HFF-Myc (cell line): ENCODE measurements at places on chromosomes 6 and 20.

DNA sequence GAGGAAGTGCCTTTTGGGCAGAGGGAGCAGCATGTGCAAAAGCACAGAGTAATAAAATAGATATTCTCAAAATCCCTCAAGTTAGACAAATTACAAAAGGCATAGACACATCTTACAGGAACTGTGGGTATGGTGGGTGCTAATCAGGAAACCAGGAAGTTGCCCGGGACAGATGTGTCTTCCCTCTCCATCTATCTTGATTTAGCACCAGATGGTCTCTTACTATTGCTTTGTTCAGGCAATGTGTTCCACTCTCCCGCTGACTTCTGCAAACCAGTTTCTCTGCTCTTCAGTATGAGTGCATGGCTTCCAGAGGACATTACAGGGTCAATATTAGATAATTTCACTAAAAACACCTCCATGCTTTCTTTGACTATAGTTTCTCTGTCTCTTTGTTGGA, 13.2 kb downstream of the CITED2 start:
- no peak for DNase-seq

DNA sequence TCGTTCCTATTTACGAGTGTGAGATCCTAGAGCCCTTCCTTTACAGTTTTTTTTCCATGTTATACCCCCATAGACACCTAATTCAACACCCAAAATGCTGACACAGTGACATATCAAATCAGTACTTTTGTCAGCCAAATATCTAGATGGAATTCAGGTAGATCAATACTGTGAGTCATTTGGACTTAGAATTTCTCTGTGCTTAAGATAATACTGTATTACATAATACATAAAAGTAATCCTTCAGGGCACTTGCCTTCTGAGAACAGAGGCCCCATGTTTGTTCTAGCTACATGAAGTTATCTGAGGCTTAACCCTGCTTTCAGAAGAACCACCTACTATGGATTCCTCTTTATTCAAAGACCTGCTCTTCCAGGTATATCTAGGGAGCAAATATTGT, 623.1 kb downstream of the PHF3 start:
- no peak for DNase-seq

GRCh38 chr20:30284281-30284905, 973.1 kb upstream of the DEFB115 start:
- DNase-seq = no peak

DNA sequence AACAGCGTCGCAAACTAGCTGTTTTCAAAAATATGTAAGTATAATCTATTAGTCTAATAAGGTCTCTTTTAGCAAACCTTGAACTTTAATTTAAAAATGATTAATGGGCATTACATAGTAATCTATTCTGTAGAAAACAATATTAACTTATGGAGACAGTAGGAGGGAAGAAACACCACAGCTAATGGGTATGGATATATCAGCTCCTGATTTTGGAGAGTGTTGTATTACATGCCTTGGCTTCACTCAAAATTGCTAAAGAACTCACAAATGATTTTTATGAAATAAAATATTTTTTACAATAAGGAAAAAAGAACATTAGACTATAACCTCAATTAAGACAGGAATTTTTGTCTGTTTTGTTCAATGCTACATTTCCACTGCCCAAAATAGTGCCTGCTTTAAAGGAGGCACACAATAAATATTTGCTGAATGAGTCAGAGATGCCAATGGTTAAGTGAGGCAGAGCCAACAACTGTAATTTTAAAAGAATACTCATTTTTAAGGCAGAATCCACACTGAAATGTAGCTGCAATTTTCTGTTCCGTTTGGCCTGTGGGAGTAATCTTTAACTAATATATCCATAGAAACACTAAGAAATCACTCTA, 15.7 kb downstream of the ATG5 start:
- DNase-seq = no peak

DNA sequence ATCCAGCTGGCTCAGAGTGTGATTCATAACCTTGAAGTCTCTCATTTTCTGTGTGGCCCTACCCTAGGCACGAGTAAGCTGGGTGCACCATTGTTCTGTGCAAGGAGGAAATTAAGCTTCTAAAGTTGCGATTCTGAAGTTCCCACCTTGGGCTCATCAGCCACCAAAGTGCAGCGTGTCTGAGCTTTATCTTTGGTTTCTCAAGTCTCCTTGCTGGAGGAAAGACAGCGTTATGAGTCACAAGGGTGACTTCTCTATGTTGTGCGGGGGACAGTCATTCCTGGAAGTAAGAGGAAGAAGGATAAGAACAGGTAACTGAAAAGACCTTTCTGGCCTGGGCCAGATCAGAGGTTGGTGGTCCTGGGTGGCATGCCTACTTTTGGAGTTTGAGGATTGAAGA, 16.8 kb downstream of the MRAP2 start:
- DNase-seq = no peak

GRCh38 chr6:108134213-108134970, 31.4 kb upstream of the NR2E1 start:
- no peak for DNase-seq

DNA sequence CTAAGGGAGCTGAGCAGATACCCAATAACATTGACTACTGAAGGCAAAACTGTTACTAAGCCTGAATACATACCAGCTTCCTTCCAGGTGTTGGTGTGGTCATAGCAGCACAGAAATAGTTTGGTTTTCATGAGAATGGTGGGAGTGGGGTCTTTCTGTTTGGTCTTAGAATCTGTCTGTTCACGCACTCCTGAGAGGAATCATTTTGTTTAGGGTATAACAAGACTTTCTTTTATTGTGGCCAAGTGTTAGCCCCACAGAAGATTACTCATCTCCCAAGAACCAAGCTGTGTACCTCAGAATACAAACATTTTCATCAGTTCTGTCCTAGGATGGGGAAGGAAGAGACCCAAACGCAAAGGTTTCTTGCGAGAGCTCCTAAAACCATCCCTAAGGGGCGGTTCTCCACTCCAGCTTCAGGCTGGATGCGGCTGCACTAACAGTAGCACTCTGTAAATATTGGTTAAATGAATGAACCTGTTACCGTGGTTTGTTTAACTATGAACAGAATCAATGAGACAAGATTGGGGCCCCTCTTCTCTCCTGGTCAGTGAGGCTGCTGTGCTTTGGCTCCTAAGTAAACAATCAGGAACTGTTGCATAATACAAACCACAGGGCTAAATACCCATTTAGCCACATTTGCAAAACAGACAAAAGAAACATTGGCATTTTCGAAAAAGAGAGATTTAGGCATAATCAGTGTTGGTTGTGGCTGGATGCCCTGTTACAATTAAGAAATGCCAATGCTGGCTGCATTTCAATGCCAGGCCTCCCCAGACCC, 44.9 kb downstream of the SNAP25 start:
- DNase-seq = no peak

- DNase-seq = no peak
Observed at GRCh38 chr6:97068211-97068610, 143.7 kb downstream of the KLHL32 start.

DNA sequence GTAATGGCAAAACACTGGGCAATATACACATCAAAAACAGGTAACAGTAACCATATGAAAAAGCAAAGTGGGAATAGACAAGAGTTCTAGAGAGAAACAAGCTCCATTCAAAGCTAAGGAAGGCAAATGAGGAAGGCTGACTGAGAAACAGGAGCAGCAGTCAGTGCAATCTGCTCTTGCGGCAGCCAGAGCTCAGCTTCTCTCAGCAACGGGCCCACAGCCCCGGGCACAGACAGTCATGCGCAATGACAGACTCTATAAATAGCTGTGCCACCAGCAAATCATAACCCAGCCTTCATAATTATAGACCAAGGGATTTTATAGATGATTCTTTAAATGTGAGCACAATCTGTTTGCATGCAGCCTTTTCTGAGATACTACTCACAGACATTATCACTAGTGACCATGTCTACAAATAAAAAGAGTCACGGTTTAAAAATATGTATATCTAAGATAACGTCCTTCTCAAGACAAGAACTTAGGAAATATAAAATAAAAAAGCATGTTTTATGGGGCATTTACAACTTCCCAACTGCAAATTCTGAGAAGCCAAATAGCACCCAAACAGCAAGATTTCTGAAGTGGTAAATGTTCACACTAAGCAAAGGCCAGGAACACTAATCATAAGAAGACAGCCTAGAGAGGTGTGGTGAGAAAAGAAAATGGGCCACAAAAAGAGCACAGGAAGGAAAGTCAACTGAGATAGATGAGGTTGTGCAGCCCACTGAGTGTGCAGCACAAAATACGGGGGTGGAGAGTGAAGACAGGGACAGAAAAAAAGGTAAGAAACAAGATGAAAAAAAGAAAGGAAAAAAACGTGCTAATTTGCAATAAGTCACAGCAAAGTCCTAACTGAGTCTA, 39.9 kb upstream of the BEND6 start:
- no peak for DNase-seq

GRCh38 chr6:83708970-83709747, at the start of gene SNAP91:
Gene SNAP91, minus strand, starts transcription at chr6:83709101. Its CDS starts 1,174 bp downstream, at chr6:83707927.
- no peak for DNase-seq

GRCh38 chr6:145367149-145367548, 368.2 kb downstream of the EPM2A start:
- no peak for DNase-seq

DNA sequence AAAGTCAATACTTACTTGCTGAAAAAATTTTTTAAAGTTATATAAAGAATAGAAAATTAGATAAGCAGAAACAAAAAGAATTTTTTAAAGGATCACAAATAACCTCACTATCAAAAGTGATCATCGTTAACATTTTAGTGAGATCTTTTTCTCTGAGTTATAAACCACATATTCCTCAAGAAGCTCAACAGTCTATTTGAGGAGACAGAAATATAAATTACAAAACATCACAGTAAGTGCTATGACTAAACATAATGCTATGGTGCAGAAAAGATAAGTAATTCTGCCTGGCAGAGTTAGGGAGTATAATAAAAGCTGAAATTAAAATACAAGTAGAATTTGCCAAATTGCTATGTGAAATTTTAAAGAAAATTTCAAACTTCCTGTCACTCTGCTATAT, 226.7 kb downstream of the LMBRD1 start:
- DNase-seq = no peak

DNA sequence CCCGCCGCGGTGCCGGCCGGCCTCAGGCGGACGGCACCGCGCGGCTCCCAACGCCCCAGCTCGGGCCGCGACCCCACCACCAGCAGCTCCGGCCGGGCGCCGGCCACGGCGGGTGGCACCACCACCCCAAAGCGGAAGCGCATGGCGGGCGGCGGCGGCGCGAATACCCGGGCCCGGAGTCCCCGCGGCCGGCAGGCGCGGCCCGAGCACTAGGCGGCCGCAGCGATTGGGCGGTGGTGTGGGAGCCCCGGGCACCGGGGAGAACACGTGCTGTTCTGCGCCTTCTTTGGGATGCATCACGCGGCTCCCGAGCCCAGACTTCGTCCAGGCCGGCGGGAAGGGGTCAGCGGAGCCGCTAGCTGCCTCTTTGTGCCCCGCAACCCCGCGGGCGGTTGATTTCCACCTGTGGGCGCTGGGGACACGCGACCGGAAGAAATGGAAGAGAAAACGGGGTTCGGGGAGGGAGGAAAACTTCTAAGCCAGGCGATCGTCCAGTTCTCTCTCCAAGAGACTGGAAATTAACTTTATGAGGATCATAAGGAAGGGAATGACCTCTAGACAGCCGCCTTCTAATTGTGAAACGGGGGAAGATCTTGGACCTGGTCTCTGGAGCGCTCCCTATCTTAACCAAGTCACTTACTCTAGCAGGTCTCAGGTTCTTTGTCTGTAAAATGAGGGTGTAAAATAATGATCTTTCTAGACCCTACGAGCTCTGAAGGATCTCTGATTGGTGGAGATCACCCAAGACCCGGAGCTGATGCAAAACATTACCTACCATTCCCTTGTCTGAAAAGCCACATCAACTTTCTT, at the start of gene EPM2A:
TSS of gene EPM2A (minus strand) at position 165 of the 810 bp plus-strand sequence. CDS start at position 143, 22 bp downstream.
- no peak for DNase-seq

GRCh38 chr20:46021361-46022359, 7.4 kb upstream of the SLC12A5 start:
- no peak for DNase-seq

DNA sequence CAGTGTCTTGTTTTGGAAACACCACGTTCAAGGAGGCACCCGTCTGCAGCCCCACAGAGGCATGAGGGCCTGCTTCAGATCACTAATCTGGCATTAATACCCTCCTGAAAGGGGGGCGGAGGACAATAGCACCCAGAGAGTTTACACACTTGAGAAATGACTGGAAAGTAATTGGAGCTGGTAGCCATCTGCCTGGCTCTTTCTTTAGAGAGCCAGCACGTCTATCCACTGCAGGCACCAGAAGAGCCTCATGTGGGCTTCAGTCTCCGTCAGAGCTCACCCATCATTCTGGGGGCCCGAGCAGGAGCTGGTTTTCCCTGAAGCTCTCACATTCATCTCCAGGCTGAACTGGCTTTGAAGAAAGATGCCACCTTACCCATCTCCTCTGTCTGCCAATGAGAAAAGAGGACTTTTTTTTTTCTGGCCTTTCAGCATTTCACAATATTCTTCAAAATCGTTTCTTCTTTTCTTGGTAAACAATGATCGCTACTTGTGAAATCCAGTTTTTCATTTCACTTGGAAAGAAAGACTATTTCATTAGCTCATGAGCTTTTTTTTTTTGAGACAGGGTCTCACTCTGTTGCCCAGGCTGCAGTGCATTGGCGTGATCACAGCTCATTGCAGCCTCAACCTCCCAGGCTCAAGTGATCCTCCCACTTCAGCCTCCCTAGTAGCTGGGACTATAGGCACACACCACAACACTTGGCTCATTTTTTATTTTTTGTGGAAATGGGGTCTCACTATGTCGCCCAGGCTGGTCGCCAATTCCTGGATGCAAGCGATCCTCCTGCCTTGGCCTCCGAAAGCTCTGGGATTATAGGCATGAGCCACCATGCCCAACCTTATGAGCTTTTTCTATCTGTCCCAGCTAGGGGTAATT, 124.7 kb upstream of the ZNF217 start:
- no peak for DNase-seq

- peak; percentile 80 for DNase-seq
Observed at GRCh38 chr6:27791182-27791943, 120.8 kb downstream of the OR2B2 start.

DNA sequence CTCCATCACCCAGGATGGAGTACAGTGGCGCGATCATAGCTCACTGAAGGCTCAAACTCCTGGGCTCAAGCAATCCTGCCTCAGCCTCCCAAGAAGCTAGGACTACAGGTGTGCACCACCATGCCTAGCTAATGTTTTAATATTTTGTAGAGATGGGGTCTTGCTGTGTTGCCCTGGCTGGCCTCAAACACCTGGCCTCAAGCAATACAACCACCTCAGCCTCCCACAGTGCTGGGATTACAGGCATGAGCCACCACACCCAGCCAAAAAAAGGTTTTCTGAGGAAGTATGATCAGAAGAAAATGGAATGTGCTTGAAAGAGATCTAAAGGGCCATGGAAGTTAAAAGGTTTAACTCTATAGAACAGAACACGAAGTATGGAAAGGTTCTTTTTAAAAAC, 8.7 kb downstream of the RBBP9 start:
- DNase-seq = no peak
